ENCODE measurements at places on chromosomes 1 and 21.

DNA sequence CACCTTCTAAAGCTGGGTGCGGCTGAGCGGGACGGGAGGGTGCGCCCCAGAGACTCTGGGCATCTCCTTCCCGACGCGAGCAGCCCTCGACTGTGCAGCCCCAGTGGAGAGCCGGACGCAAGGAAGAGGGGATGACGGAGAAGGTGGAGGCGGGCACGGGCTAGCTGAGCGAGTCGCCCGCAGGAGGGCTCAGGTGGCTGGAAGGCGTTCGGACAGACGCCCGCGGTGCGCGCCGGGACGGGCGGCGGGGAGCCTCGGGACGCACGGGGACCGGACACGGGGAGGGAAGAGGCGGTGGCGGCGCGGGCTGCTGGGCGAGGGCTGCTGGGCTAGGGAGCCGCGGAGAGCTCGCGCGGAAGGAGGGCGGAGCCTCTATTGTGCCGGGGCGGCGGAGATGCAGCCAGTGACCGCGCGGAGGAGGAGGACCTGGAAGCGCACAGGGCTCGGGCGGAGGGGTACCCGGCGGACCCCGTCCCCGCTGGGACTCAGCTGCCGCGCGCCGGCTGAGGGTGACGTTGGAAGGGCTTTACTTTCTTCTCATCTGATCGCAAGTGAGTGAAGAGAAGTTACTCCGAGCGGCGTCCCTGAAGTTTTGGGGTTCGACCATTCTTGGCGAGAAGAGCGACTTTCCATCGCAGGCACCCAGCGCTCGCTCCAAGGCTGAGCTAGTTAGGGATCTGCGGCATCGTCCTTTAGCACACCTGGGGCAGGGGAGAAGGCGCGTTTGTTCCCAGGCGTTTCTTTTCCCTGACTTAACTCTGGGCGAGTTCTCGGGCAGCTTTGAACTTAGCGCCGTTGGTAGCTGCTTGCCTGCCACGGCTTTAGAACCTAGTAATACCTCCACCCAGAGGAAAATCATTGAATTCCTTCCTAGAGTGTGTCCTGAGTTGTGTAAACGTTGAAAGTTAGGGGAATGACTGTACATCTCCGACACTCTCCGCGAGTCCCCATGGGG lies at the start of gene OLFML2B:
OLFML2B (minus strand) TSS at position 323 of the 955 bp plus-strand sequence. CDS start 439 bp downstream, outside the sequence.
- DNase-seq = peak; percentile 33

GRCh38 chr1:61183471-61184039 lies 101.2 kb downstream of the NFIA start:
- no peak for DNase-seq

DNA sequence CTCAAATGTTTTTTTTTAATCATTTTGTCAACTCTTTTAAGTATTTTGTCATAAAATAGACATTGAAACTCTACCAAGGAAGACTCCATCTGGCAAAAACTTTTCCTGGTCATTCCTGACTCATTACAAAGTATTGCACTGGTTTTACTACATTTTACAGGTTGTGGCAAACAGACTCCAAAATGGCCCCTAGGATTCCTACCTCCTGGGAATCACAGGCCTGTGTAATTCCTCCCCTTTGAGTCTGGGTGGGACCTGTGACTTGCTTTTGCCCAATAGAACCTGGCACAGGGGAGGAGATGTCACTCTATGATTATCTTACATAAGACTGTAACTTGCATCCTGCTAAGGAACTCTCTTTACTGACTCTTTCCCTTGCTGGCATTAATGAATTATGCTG lies 123.6 kb upstream of the KCNJ6 start:
- DNase-seq = no peak

- no peak for DNase-seq
These were observed 16.2 kb upstream of the OR2T10 start for GRCh38 chr1:248613742-248614141.
